ENCODE measurements at places on chromosomes 4 and X. TPM values are rescaled to one million over a fixed set of nuclear protein-coding genes. Genes with fewer than 3 reads are reported as not detected.

DNA sequence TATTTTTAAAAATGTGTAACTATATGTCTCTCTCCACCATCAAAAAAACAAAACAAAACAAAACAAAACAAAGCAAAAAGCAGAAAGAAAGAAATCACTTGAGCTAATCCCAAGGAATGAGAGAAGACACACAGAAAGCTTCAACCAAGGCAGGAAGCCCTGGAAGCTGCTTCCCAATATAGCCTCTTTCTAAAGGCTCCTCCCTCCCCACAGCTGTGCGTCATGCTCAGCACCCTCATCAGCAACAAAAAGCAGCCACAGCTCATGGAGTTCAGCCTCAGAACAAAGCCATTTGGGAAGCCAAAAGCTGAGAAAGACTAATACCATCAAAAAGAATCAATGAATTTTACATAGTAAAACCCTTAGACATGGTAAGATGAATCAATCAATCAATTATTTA lies 501.6 kb upstream of the SMIM31 start:
- H3K27me3 ChIP-seq = no peaks in the 10 kb centered on the region
- no peaks in the 10 kb centered on the region for H3K36me3 ChIP-seq
- DNase-seq = peak; percentile 0
- H3K27ac ChIP-seq = no peak overlapping the region
- no peak overlapping the region for H3K4me3 ChIP-seq
- no peaks in the 10 kb centered on the region for H3K4me1 ChIP-seq

DNA sequence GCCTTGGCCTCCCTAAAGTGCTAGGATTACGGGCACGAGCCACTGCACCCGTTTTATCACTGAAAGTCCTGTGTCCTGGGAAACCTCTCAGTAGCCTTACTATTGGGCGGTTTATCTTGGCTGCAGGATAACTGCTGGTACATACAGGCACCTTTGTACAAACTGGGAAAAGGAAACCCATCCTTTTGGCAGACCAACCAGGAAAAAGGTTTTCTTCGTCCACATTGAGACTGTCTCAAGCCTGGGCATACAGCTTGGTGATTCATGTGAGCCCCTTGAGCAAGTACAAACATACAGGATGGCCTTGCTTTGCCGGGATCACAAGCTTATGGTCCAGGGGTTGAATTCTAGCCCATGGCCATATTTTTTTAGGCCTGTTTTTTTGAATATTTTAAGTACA lies 32.8 kb downstream of the RWDD4 start:
- no peak overlapping the region for H3K27ac ChIP-seq
- H3K4me3 ChIP-seq = no peak overlapping the region
- H3K4me1 ChIP-seq = no peaks in the 10 kb centered on the region
- no peaks in the 10 kb centered on the region for H3K36me3 ChIP-seq
- no peaks in the 10 kb centered on the region for H3K27me3 ChIP-seq

GRCh38 chrX:123818243-123818642 lies 41.6 kb upstream of the XIAP start:
- 0 out of 2 replicates have a peak, but pooled peaks cover 4% of the 10 kb centered on the region for H3K4me1 ChIP-seq
- H3K4me3 ChIP-seq = no peak overlapping the region
- DNase-seq = peak; percentile 88
- H3K27ac ChIP-seq = peak overlapping the region; percentile 69
- H3K36me3 ChIP-seq = no peaks in the 10 kb centered on the region
- H3K27me3 ChIP-seq = no peaks in the 10 kb centered on the region

GRCh38 chrX:63743596-63743995 lies 41.4 kb downstream of the ARHGEF9 start:
- H3K27me3 ChIP-seq = no peaks in the 10 kb centered on the region
- no peak overlapping the region for H3K4me3 ChIP-seq
- no peak overlapping the region for H3K27ac ChIP-seq
- H3K36me3 ChIP-seq = no peaks in the 10 kb centered on the region
- no peak for DNase-seq

The TCEAL2 gene
- total RNA-seq = not detected

The UGT8 gene
- total RNA-seq = not detected

DNA sequence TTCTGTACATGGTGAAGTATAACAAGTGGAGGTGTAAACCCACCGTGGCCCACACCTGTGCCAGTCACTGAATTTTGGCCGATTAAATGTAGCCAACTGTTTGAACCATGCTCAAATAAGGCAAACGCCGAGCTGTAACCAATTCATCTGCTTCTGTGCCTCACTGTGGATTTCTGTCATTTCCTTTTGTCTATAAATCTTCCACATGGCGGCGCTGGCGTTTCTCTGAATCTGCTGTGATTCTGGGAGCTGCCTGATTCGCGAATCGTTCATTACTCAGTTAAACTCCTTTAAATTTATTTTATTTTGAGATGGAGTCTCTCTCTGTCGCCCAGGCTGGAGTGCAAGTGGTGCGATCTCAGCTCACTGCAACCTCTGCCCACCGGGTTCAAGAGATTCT lies 19.2 kb downstream of the SUPT20HL2 start:
- H3K27me3 ChIP-seq = no peaks in the 10 kb centered on the region
- H3K36me3 ChIP-seq = no peaks in the 10 kb centered on the region
- no peak overlapping the region for H3K27ac ChIP-seq
- DNase-seq = peak; percentile 10

DNA sequence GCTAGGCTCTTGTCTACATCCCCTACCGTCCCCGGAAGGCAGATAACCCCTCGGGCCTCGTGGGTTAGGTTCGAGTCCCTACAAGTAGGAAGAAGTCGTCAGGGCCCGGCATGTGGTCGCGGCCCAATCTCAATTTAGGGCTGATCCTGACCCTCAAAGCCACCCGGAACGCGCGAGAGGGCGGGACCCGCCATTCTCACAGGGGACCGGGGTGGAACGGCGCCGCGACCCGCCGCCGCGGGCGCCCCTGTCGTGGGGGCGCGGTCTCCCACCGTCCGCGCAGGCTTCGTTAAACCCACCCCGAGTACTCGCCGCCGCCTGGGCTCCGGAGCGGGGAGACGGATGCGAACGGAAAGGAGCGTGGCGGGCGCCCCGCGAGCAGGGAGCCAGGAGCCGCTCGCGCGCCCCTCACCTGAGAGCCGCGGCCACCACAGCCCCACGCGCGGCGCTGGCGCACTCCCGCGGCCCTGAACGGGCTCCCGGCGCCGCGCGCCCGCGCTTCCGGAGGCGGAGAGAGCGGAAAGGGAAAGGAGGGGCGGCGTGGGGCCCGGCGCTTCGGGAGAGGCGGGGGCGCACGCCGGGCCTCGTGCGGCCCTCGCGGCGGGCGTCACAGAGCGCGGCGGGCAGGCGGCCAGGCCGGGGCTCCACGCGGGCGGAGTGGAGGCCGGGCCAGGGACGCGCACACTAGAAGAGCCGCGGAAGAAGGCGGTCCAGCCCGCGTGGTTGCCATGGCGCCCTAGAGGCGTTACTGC lies at the start of gene CFAP97:
Gene CFAP97, minus strand, starts transcription at position 515 of the 752 bp plus-strand sequence. CDS start 12,804 bp downstream, outside the sequence.
- peak within 1 kb of the TSS; percentile 81 for H3K27ac ChIP-seq
- peaks cover 18% of the 10 kb centered on the region for H3K4me1 ChIP-seq
- peak; percentile 97 for DNase-seq
- H3K4me3 ChIP-seq = peak within 1 kb of the TSS; percentile 88

DNA sequence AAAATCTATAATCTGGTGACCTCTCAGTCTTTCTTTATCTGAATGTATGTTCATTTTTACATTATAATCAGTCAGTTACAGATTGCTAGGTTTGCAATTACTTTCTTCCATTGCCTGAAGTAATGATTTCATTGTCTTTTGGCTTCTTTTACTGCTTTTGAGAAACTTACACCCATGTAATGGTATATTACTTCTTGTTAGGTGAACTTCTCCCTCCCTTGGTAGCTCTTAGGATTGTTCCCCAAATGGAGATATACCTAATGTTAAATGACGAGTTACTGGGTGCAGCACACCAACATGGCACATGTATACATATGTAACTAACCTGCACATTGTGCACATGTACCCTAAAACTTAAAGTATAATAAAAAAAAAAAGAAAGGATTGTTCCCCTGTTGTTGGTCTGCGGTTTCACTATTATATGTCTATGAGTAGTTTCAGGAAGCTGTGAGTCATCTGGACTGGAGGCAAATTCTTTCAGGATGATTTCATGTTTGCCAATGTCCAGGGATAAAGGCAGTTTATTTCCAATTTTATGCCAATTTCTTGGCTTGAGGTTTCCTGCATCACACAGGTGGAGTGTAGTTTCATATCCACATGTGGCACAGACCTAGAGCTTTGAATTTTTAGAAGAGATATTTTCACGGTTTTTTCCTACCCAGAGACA lies 21.8 kb downstream of the SPANXC start:
- H3K4me3 ChIP-seq = no peak overlapping the region
- H3K27ac ChIP-seq = no peak overlapping the region
- no peaks in the 10 kb centered on the region for H3K27me3 ChIP-seq
- DNase-seq = peak; percentile 70

The PPP2R2C gene
- not detected for total RNA-seq

The GLOD5 gene
- total RNA-seq = not detected

DNA sequence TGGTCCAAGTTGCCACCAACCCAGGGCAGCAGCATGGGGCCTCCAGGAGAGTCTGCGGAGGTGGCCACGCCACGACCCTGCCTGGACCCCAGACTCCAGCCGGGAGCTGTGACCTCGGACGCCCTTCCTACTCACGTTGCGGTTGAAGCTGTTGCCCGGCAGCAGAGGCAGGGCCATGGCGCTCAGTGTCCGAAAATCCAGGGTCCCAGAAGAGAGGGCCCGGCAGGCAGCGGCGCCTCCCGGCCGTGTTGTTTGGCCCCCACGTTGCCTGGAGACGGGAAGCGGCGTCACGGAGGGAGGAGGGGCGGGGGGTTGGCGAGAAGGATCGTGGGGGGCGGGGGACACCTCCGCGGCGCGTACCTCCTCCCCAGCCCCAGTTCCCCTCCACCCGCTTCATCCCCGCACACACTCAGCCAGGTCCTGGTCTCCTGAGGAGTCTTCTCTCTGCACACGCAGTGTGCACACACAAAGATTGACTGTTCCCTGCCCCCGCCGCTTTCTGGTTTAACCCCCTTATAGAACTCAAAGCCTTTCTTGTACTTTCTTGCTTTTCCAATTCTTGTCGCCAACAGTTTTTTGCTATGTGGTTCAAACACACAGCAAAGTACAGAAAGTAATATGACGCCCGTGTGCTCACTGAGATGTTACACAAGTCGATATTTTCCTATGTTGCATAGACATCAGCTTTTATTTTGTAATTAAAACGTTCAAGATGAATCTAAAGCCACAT lies at the start of gene EFHC2:
Gene EFHC2, minus strand, starts transcription at position 261 of the 730 bp plus-strand sequence. Its CDS starts 84 bp downstream, at position 177.
- H3K27me3 ChIP-seq = no peaks in the 10 kb centered on the region
- no peak within 1 kb of the TSS for H3K27ac ChIP-seq
- H3K4me1 ChIP-seq = peaks cover 3% of the 10 kb centered on the region
- H3K36me3 ChIP-seq = no peaks in the 10 kb centered on the region
- peak; percentile 68 for DNase-seq
- H3K4me3 ChIP-seq = peak within 1 kb of the TSS; percentile 76

DNA sequence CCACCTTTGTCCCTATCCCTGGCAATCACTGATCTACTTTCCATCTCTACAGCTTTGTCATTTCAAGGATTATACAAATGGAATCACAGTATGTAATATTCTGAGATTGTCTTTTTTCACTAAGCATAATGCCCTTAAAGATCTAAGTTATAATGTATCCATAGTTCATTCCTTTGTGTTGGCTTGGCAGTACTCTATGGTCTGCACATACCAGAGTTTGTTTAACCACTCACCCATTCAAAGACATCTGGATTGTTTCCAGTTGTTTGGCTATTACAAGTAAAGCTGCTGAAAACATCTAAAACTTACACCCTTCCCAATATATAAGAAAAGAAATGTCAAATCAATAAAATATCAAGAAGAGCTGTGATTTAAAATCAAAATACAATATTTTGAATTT lies 26.0 kb upstream of the AWAT1 start:
- H3K36me3 ChIP-seq = no peaks in the 10 kb centered on the region
- no peaks in the 10 kb centered on the region for H3K4me1 ChIP-seq
- no peak overlapping the region for H3K4me3 ChIP-seq
- no peaks in the 10 kb centered on the region for H3K27me3 ChIP-seq

DNA sequence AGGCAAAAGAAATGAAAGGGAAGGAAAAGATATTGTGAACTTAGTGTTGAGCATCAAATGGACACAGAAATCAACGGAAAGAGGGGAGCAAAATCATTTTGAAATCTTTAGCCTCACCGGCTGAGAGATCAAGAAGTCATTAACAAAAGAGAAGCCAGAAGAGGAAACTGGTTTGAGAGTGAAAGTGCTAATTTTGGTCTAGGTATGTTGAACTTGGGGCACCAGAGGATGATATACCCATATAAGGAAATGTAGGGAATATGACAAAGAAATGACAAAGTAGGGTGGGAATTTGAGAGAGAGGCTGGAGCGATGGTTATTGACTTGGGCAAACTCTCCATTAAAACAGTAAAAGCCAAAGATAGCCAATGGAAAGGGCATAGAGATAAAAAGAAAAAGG lies 183.4 kb upstream of the ATOH1 start:
- H3K27me3 ChIP-seq = no peaks in the 10 kb centered on the region
- no peak overlapping the region for H3K27ac ChIP-seq
- H3K4me1 ChIP-seq = no peaks in the 10 kb centered on the region
- no peaks in the 10 kb centered on the region for H3K36me3 ChIP-seq
- DNase-seq = no peak
- no peak overlapping the region for H3K4me3 ChIP-seq

The SULT1B1 gene
- 2.6 TPM for total RNA-seq

The HSFX1 gene
- 0.25 TPM for total RNA-seq

All from GM23248 (cell line).